Stimulated activated CD4-positive, alpha-beta T cell treated with anti-CD3 and anti-CD28 coated beads, TNF-alpha, amount 100 ng/mL, for 48 hours (primary cell): ENCODE measurements at places on chromosomes 5 and 9.

GRCh38 chr5:173745557-173745956 is 129.1 kb upstream of the BOD1 start:
- no peak for DNase-seq

DNA sequence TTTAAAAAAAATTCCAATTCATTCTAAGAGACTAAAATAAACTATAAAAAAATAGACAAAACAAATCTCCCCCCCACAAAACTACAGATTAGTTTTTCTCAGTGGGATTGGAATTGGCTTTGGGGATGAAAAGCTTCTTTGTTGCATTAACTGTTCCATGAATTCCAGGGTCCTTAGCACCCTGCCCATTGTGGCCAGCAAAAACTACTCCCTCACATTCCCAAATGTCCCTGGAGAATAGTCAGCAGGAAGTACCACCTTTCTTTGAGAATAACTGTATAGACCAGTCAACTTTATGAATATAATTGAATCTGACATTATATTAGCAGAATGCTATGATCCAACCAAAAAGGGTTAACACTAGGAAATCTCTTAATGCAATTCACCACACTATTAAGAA is 147.9 kb downstream of the LPAR1 start:
- DNase-seq = no peak

DNA sequence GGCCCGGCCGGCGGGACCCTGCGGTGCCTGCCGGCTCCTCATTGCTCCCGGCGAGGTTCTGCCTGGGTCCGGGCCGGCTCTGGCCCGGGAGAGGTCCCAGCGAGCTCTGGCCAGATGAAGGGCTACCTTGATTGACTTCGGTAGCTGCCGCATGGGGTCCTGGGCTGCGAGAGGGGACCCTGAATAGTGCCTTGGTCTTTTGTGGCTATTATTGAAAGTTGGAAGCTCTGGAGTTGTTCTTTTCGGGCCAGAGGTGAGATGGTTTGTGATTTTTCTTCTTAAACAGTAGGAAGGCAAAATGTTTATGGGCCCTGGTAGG is 635 bp downstream of the NAA35 start:
- no peak for DNase-seq

GRCh38 chr5:150548123-150548522 is 40.2 kb downstream of the NDST1 start:
- DNase-seq = no peak

DNA sequence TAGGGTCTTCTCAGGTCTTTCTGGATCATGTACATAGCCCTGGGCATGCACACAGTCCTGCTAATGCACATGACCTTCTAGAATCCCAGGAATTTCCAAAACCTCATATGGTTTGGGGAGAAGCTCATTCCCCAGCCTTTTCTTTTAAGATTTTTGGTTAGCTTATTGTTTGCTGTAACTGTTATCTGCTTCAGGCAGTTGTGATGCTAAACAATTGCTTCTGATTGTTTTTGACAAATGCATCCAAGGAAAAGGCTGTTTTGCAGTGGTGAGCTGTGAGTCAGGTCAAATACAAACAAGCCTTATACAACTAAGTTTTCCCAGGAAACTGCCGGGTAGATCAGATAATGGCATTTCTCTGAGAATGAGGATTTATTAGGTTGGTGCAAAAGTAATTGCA is 32.7 kb downstream of the SMC5 start:
- no peak for DNase-seq

GRCh38 chr9:120383611-120383998 is 196.4 kb downstream of the CDK5RAP2 start:
- DNase-seq = no peak

GRCh38 chr5:158434749-158435148 is 575.8 kb upstream of the CLINT1 start:
- no peak for DNase-seq

GRCh38 chr9:127279717-127280285 is 15.2 kb downstream of the GARNL3 start:
- no peak for DNase-seq

GRCh38 chr9:4764033-4764432 is 23.0 kb upstream of the AK3 start:
- no peak for DNase-seq

GRCh38 chr5:96344678-96345577 is 88.1 kb downstream of the PCSK1 start:
- DNase-seq = no peak

- no peak for DNase-seq
Measured at GRCh38 chr5:81838307-81838906, 87.5 kb upstream of the SSBP2 start.

DNA sequence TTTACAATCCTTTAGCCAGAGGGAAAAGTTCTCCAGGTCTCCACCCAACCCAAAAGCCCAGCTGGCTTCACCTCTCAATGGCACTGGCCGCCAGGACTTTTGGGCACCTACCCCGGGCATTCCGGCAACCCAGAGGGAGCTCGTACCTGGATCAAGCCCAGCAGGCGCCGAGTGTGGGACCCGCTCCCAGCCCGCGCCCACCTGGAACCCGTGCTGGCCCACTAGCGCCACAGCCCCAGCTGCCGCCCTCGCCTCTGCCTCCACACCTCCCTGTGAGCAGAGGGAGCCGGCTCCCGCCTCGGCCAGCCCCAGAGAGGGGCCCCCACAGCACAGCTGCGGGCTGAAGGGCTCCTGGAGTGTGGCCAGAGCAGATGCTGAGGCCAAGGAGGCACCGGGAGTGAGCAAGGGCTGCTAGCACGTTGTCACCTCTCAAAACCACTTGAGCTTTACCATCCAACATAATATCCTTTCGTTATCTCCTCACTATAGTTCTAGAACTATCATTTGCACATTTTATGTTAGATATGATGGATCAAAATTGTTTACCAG is 69.7 kb downstream of the GCNT1 start:
- no peak for DNase-seq

GRCh38 chr9:27768781-27769180 is 195.5 kb upstream of the C9orf72 start:
- no peak for DNase-seq

GRCh38 chr5:143427122-143427735 is 23.7 kb upstream of the NR3C1 start:
- no peak for DNase-seq

GRCh38 chr5:151483647-151484046 is 36.2 kb downstream of the SLC36A1 start:
- no peak for DNase-seq

DNA sequence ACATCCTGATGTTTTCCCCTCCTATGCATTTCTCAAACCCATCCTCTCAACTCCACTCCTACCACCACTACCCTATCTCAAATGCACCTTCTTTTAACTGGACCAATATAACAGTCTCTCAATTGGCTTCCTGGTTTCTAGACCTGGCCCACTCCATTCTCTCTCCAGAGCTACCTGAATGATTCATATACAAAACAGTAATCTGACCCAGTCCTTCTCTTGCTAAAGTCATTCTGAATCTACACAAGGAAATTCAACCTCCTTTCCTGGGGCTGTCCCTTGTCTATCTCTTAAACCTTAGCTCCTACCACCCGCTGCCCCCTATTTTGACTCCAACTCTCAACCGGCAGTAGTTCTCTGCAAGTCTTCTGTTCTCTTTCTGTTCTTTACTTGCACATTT is 97.2 kb downstream of the PCSK1 start:
- DNase-seq = no peak
